ENCODE measurements at places on chromosomes 1 and 21. TPM values are rescaled to one million over a fixed set of nuclear protein-coding genes. Genes with fewer than 3 reads are reported as not detected.

Gene CD1B
- not detected for total RNA-seq

Gene HES3
- not detected for total RNA-seq

Gene GRIK1
- not detected for total RNA-seq

Gene MTR
- 38.7 TPM for total RNA-seq

Gene NBPF6
- total RNA-seq, result not detected

Gene TDRD5
- total RNA-seq, result not detected

GRCh38 chr1:54944610-54945392 is 35.6 kb upstream of the TMEM61 start:
- peak; percentile 26 for DNase-seq
- no peak overlapping the region for H3K4me3 ChIP-seq
- no peak overlapping the region for H3K27ac ChIP-seq
- no peaks in the 10 kb centered on the region for H3K36me3 ChIP-seq
- no peaks in the 10 kb centered on the region for H3K4me1 ChIP-seq

GRCh38 chr1:239719642-239720258 is 333.4 kb downstream of the CHRM3 start:
- no peak for DNase-seq
- no peak overlapping the region for H3K4me3 ChIP-seq

DNA sequence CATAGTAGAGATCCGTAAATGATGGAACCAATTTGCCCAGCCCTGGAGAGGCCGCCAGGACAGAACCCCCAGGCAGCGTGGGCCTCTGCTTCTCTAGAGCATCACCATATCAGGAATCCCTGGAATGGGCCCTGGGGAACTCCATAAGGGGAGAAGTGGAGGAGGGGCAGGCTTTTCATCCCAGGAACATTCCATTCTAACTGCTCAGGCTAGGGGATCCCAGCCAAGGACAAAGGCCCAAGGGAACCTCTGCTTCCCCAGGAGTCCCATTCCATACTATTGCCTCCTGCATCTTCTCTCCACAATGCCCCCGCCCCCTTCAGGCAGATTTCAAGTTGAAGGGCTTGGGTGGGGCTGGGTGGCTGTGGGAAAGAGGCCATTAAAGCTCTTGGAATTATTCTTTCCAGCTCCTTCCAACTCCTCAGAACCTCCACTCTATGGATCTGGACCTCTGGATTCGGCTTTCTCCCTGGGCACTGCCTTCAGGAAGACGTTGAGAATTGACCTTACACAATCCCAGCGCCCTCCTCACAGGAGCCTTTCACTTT is 6.0 kb downstream of the TRNP1 start:
- H3K36me3 ChIP-seq, result no peaks in the 10 kb centered on the region
- H3K4me1 ChIP-seq, result peaks cover 3% of the 10 kb centered on the region
- H3K27me3 ChIP-seq, result peaks cover 8% of the 10 kb centered on the region

GRCh38 chr1:216246577-216247203 is 176.6 kb downstream of the USH2A start:
- H3K27me3 ChIP-seq, result no peaks in the 10 kb centered on the region
- no peak overlapping the region for H3K27ac ChIP-seq
- H3K4me3 ChIP-seq, result no peak overlapping the region
- no peak for DNase-seq
- no peaks in the 10 kb centered on the region for H3K4me1 ChIP-seq

GRCh38 chr1:243495442-243496186 is 239.8 kb downstream of the SDCCAG8 start:
- H3K4me3 ChIP-seq, result no peak overlapping the region
- H3K27me3 ChIP-seq, result no peaks in the 10 kb centered on the region
- no peak overlapping the region for H3K27ac ChIP-seq
- no peaks in the 10 kb centered on the region for H3K4me1 ChIP-seq

- peak overlapping the region; percentile 59 for H3K4me3 ChIP-seq
- no peak overlapping the region for H3K27ac ChIP-seq
- peaks cover 6% of the 10 kb centered on the region for H3K27me3 ChIP-seq
Observed at GRCh38 chr1:160070243-160071163, 543 bp upstream of the KCNJ10 start.

- no peak for DNase-seq
- no peak overlapping the region for H3K4me3 ChIP-seq
- no peaks in the 10 kb centered on the region for H3K4me1 ChIP-seq
- no peaks in the 10 kb centered on the region for H3K36me3 ChIP-seq
Observed at GRCh38 chr21:14318578-14318977, 64.4 kb downstream of the HSPA13 start.

- no peaks in the 10 kb centered on the region for H3K4me1 ChIP-seq
- no peak overlapping the region for H3K4me3 ChIP-seq
- H3K27me3 ChIP-seq, result no peaks in the 10 kb centered on the region
- no peaks in the 10 kb centered on the region for H3K36me3 ChIP-seq
- H3K27ac ChIP-seq, result no peak overlapping the region
Observed at GRCh38 chr1:35261412-35262120, 6.9 kb upstream of the ZMYM4 start.

DNA sequence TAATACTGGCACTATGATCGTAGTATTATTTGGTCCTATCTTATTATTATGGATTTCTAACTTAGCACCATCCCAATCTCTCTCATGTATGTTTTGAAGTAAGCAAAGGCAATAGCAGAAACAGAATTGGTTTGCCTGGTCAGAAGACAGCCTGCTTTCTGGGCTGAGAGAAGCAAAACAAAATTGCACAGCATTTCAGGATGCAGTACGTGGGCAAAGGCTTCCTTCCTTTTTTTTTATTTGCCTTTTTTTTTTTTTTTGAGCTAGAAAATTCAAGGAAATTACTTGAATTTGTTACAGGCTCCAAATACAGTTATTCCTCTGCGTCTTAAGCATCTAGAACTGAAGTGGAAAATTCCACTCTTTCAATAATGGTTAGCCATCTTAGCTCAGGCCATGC is 8.8 kb downstream of the CDA start:
- no peak for DNase-seq
- H3K36me3 ChIP-seq, result no peaks in the 10 kb centered on the region
- H3K4me3 ChIP-seq, result no peak overlapping the region
- H3K27ac ChIP-seq, result no peak overlapping the region
- no peaks in the 10 kb centered on the region for H3K27me3 ChIP-seq

DNA sequence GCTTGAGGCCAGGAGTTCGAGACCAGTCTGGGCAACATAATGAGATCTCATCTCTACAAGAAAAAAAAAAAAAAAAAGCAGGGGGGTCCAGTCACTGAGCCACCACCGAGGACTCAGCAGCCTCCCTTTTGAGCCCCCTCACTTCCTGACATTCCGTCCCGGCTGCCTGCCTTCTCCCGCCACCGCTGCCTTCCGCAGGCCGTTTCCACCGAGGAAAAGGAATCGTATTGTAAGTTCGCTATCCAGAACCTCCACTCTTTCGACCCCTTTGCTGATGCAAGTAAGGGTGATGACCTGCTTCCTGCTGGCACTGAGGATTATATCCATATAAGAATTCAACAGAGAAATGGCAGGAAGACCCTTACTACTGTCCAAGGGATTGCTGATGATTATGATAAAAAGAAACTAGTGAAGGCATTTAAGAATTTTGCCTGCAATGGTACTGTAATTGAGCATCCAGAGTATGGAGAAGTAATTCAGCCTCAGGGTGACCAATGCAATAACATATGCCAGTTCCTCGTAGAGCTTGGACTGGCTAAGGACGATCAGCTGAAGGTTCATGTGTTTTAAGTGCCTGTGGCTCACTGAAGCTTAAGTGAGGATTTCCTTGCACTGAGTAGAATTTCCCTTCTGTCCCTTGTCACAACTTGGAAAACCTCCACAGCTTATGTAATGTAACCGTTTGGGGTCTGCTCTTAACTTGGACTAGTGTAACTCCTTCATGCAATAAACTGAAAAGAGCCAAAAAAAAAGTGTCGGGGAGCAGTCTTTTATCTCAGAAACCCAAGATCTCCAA is 55.6 kb downstream of the GLUL start:
- no peak overlapping the region for H3K27ac ChIP-seq
- no peak for DNase-seq
- no peak overlapping the region for H3K4me3 ChIP-seq
- H3K27me3 ChIP-seq, result no peaks in the 10 kb centered on the region
- H3K36me3 ChIP-seq, result no peaks in the 10 kb centered on the region
- peaks cover 3% of the 10 kb centered on the region for H3K4me1 ChIP-seq

DNA sequence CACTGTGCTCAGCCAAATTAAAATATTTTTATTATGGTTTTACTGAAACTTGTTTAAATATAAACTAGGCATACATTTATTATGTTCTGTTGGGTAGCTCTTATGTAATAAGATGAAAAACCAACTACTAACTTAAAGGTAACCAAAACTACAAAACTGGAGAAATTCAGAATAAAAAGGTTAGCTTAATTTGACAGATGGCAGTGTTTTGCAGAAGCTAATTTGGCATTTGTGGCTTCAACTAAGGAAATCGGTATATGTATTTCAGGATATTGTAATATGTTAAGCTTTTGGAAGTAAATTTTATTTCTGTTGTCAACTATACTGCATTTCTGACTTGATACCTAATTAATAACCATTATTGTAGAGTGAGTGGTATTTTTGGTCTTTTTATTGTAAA is 18.8 kb downstream of the USP25 start:
- H3K4me1 ChIP-seq, result no peaks in the 10 kb centered on the region
- H3K27me3 ChIP-seq, result no peaks in the 10 kb centered on the region
- H3K4me3 ChIP-seq, result no peak overlapping the region
- no peaks in the 10 kb centered on the region for H3K36me3 ChIP-seq
- no peak overlapping the region for H3K27ac ChIP-seq

DNA sequence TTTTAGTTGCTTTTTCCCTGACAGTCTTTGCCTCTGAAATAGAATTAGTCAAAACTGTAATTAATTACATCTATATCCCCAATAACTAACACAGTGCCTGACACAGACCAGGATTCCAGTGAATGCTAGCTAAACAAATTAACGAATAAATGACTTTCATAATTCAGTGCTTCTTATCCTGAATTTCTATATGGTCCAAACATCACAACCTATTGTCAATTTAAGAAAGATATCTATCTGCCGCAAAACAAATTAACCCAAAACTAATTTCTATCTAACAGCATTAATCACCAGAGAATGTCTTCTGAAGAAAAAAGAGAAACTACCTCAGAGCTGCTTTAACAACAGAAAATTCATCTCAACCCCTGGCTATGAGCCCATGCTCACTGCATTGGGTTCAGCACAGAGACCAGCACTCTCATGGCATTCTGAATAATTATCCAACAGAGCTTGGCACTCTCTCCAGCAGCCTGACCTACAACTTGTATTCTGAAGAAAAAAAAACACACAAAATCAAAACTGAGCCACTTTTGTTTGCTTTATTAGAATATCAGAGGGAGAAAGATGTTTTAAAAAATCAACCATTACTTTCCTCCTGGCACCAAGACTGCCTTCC is 547.3 kb upstream of the BEND5 start:
- H3K36me3 ChIP-seq, result no peaks in the 10 kb centered on the region
- DNase-seq, result no peak
- no peak overlapping the region for H3K27ac ChIP-seq
- no peaks in the 10 kb centered on the region for H3K27me3 ChIP-seq
- H3K4me3 ChIP-seq, result no peak overlapping the region

DNA sequence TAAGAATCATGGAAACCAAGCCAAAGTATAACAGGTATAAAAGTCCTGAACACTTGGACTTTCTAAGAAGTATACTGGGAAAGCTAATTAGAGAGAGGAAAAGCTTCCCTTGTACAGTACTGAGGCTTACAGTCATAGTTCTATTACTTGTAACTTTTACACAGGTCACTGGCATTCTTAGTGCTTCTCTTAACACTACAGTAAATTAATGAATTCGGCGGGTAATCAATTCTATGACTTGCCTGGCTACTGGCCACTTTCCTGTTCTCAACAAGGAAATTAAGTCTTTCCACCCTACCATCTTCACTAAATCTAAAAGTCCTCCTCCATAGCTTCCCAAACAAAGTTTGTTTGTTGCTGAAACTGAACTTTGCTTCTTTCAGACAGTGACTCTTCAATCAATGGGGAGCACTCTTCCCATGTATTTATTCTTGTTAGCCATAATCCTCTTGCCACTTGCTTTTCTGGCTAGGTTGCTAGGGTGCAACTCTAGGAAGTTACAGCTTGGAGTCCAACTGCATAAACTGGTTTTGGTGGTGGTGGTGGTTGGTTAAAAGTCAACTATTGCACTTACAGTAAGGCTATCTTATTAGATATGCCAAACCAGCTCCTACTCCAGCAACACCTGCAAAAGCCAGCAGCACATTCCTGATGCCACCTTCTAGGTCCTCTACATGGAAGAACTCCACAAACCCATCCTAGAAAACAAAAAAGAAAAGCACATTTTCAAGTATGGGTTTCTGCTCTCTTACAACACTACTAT is 2.4 kb downstream of the MCL1 start:
- no peak for DNase-seq
- H3K36me3 ChIP-seq, result peaks cover 12% of the 10 kb centered on the region
- peaks cover 16% of the 10 kb centered on the region for H3K4me1 ChIP-seq
- H3K4me3 ChIP-seq, result peak overlapping the region; percentile 85

GRCh38 chr1:9801909-9802308 is 21.9 kb downstream of the CLSTN1 start:
- peaks cover 11% of the 10 kb centered on the region for H3K4me1 ChIP-seq
- H3K4me3 ChIP-seq, result no peak overlapping the region
- DNase-seq, result no peak
- H3K27ac ChIP-seq, result no peak overlapping the region
- no peaks in the 10 kb centered on the region for H3K27me3 ChIP-seq

DNA sequence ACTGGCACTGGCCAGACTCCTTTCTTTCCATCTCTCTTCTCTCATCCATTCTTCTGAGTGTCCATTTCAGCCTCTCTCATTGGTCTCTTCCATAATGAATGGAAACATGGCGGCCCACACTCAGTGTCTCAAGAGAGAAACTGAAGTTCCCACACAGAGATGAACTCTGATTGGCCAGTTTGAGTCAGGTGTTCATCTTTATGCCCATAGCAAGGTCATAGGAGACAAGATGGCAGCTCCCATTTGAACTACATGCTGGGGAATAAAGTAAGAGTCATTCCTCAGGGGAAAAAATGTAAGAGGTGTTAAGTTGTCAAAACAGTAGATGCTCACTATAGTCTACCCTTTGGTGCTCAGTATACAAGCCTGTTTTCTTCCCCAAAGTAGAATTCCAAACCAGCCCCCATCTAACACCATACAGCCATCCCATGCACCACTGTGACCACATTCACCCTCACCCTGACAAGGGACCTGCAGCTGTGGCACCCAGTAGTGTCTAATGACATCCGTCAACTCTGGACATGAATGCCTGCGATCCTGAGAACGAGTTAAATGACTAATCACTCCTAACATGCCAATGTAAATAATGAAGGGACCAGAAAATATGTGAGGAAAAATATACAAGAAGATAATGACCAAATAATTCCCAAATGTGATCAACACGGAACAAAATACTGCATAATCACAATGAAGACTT is 12.4 kb downstream of the CDA start:
- H3K36me3 ChIP-seq, result no peaks in the 10 kb centered on the region
- DNase-seq, result no peak
- H3K4me1 ChIP-seq, result no peaks in the 10 kb centered on the region
- H3K27ac ChIP-seq, result no peak overlapping the region
- no peak overlapping the region for H3K4me3 ChIP-seq
- no peaks in the 10 kb centered on the region for H3K27me3 ChIP-seq

GRCh38 chr1:218811497-218811896 is 362.2 kb upstream of the LYPLAL1 start:
- no peaks in the 10 kb centered on the region for H3K27me3 ChIP-seq
- DNase-seq, result no peak
- no peak overlapping the region for H3K27ac ChIP-seq
- no peaks in the 10 kb centered on the region for H3K36me3 ChIP-seq
- H3K4me3 ChIP-seq, result no peak overlapping the region
- H3K4me1 ChIP-seq, result no peaks in the 10 kb centered on the region

- H3K27ac ChIP-seq, result no peak overlapping the region
- H3K4me3 ChIP-seq, result no peak overlapping the region
- H3K36me3 ChIP-seq, result no peaks in the 10 kb centered on the region
Observed at GRCh38 chr1:16143005-16143565, 12.8 kb downstream of the EPHA2 start.

GRCh38 chr1:246162560-246162959 is 344.5 kb downstream of the SMYD3 start:
- no peak overlapping the region for H3K27ac ChIP-seq
- no peak overlapping the region for H3K4me3 ChIP-seq
- H3K36me3 ChIP-seq, result no peaks in the 10 kb centered on the region
- no peaks in the 10 kb centered on the region for H3K4me1 ChIP-seq
- H3K27me3 ChIP-seq, result no peaks in the 10 kb centered on the region
- no peak for DNase-seq
